ENCODE measurements at places on chromosomes 12 and 14.
A peak's percentile ranks its signal among the peaks of the same experiment; 100 is the strongest.

- DNase-seq, result peak; percentile 96
These were observed 316.4 kb downstream of the ZFP36L1 start for GRCh38 chr14:68476212-68477109.

GRCh38 chr14:96567289-96567899 is 65.2 kb downstream of the PAPOLA start:
- DNase-seq, result peak; percentile 23

GRCh38 chr12:26870491-26871419 is 37.8 kb upstream of the ITPR2 start:
- DNase-seq, result no peak

DNA sequence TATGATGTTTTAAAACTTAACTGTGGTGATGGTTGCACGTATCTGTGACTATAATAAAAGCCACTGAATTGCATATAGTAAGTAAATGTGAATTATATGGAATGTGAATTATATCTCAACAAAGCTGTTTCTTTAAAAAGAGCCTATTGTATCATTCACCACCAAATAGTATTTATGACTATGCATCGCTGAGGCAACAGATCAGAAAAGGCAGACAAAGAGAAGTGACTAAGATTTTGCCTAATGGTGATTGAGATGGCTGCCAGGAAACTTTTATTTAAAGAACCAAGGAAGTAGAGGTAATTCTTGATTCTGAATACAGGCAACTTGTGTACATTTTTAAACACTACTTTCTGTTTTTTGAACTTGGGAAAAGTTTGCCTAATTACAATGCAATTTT is 31.7 kb downstream of the DHRS7 start:
- no peak for DNase-seq

DNA sequence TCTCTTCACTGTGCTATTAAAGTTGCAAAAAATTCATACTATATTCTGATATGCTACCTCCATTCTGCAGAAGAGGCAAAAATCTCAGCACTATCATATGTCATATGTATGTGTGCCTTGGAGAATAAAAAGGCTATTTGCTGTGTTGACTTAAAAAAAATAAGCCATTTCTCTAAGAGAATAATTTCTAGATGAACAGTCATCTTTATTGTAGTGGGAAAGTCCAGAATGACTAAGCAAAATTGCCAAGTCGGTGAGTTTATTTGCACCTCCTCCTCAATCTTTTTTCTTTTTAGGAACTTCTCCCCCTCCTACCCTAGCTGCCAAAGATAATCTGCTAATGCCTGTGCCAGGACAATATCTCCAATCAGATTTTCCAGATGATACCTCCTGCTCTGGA is 353.8 kb upstream of the FAR2 start:
- DNase-seq, result peak; percentile 57

- no peak for DNase-seq
These were observed 19.8 kb upstream of the CHFR start for GRCh38 chr12:132907216-132907615.

GRCh38 chr14:47966076-47966810 is 290.8 kb upstream of the MDGA2 start:
- DNase-seq, result no peak

GRCh38 chr12:79532907-79533288 is 157.9 kb downstream of the PAWR start:
- no peak for DNase-seq
